ENCODE measurements at places on chromosomes 13 and 19.

DNA sequence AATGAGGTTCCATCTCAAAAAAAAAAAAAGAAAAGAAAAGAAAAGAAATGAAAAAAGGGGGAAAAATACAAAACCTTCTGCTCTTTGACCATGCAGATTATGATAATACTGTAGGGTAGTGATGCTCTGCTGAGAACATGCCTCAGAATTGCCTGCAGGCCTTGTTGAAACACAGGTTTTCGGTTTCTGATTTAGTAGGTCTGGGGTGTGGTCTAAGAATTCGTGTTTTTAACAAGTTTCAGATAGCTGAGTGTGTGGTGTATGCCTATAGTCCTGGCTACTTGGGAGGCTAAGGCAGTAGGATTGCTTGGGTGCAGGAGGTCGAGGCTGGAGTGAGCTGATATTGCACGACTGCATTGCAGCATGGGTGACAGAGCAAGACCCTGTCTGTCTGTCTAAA is 14.9 kb upstream of the CYP2B6 start:
- DNase-seq = no peak

DNA sequence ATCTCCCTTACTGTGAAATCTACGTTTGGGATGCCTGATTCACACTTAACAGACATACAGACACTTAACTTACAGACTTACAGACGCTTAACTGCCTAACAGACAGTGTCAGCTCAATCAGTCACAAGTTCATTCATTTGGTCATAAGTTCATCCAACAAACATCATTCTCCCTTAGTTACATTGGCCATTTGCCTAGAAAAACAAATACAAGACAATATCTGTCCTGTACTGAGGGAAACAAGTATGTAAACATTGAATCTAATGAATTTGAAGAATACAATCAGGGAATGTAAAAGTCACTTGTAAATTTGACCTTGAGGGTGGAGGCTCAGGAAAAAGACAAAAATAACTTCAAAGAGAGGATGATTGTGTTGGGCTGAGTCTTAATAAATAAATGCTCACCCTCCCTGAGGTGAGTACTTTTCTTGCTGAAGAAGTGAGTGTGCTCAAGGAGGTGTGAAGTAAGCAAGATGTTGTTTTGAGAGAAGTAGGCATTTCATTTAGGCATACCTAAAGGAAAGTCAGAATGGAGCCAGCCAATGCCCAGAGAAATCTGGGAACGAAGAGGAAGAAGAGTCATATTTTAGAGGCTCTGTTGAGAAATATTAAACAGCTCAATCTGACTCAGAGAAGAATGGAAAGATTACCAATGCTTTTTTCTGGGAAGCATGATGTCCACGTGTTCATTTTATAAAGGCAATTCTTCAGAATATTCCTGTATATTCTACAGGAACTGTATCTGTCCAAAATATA is 958.4 kb upstream of the SLC10A2 start:
- no peak for DNase-seq

- peak; percentile 59 for DNase-seq
Observed at GRCh38 chr19:45632468-45633196, 6.6 kb downstream of the EML2 start.

- DNase-seq = peak; percentile 85
Observed at GRCh38 chr13:76792731-76793347, 93.4 kb downstream of the KCTD12 start.

- no peak for DNase-seq
Observed at GRCh38 chr13:24122569-24122968, 38.0 kb upstream of the SPATA13 start.

- no peak for DNase-seq
Observed at GRCh38 chr13:112877539-112877938, 91.5 kb upstream of the MCF2L start.

- no peak for DNase-seq
Observed at GRCh38 chr13:25167382-25168174, 4.5 kb downstream of the AMER2 start.

GRCh38 chr13:112510987-112511685 is 76.8 kb downstream of the TUBGCP3 start:
- no peak for DNase-seq

GRCh38 chr13:49395878-49396380 is 47.9 kb downstream of the CAB39L start:
- no peak for DNase-seq

- DNase-seq = peak; percentile 33
Observed at GRCh38 chr19:1651568-1652291, 685 bp downstream of the TCF3 start.

- DNase-seq = peak; percentile 21
Observed at GRCh38 chr13:35818633-35819067, 312.5 kb downstream of the DCLK1 start.

GRCh38 chr19:3095441-3096191 is 1.5 kb downstream of the GNA11 start:
- no peak for DNase-seq

DNA sequence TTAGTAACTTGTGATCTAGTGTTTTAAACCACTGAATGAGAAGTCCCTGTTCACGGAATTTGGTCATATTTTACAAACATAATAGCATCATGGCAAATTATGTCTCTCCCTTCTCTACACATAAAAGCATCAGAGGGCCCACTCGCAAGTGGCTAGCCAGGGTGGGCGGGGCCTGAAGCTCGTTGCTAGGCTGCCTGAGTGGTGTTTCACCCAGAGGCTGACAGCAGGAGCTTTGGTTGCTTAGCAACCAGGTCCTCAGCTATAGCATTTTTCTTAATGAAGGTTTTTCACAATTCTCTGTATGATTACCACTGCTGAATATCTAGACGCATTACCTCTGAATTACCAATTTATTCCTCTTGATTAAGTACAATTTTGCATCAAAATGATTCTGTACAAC is 126.5 kb downstream of the NALCN start:
- DNase-seq = no peak

DNA sequence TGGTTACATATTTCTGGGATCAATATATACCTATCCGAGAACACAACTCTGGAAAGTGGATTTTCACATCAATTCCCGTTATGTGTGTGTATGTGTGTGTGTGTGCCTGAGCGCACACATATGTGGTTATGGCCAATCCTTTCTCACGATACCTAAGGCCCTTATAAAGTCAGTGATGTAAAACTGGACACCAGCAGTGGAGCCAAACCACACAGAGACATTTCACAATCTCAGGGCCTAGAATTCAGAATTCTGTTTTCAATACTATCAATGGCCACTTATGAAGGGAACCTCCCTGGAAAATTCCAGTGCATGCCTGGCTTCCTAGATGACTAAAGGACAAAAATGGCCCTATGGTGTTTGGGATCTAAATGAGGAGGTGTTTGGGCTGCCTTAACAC is 187.3 kb upstream of the UBL3 start:
- no peak for DNase-seq

- DNase-seq = peak; percentile 52
Observed at GRCh38 chr13:77325371-77325980, 1.4 kb downstream of the MYCBP2 start.

DNA sequence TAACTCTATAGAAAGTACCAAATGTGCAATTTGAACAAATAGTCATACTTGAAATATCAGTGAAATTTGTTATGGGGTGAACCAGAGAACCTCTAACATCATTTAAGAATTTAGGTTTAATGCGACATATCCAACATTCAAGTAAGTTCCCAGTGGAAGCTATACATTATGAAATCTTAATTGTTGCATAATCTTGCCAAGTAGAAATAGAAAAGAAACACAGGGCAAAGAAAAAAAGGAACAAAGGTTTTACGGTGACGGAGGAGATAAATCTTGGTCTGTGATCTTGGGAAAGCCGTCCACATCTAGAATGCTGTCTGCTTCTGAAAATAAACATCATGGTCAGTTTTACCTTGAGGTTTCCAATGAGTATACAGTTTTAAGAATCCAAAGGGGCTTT is 445.7 kb downstream of the RFC3 start:
- DNase-seq = peak; percentile 32

- DNase-seq = peak; percentile 36
Observed at GRCh38 chr13:77789376-77789775, 91.9 kb downstream of the SLAIN1 start.

- DNase-seq = peak; percentile 40
Observed at GRCh38 chr13:46124531-46124966, 19.7 kb upstream of the CPB2 start.

- DNase-seq = peak; percentile 3
Observed at GRCh38 chr13:29543230-29544215, 52.0 kb downstream of the SLC7A1 start.

GRCh38 chr19:53424968-53425597 is 6.7 kb upstream of the ZNF761 start:
- DNase-seq = peak; percentile 79

DNA sequence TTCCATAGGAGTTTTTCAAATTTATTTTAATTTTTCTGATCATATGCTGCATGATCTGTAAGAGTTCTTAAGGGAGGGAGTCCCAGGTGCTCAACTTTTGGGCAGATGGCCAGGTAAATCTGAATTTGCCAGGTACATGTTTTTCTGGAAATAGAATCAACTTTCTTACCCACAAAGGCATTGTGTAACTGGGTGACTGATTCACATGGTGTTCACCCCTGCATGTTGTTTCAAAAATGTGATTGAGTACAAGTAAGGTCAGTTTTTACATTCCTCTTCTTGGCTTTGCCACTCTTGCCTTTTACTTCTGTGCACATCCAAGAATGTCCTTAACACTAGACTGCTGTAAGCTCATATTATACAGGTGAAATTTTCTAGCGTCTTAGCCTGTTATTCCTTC is 30.4 kb downstream of the RB1 start:
- DNase-seq = no peak

DNA sequence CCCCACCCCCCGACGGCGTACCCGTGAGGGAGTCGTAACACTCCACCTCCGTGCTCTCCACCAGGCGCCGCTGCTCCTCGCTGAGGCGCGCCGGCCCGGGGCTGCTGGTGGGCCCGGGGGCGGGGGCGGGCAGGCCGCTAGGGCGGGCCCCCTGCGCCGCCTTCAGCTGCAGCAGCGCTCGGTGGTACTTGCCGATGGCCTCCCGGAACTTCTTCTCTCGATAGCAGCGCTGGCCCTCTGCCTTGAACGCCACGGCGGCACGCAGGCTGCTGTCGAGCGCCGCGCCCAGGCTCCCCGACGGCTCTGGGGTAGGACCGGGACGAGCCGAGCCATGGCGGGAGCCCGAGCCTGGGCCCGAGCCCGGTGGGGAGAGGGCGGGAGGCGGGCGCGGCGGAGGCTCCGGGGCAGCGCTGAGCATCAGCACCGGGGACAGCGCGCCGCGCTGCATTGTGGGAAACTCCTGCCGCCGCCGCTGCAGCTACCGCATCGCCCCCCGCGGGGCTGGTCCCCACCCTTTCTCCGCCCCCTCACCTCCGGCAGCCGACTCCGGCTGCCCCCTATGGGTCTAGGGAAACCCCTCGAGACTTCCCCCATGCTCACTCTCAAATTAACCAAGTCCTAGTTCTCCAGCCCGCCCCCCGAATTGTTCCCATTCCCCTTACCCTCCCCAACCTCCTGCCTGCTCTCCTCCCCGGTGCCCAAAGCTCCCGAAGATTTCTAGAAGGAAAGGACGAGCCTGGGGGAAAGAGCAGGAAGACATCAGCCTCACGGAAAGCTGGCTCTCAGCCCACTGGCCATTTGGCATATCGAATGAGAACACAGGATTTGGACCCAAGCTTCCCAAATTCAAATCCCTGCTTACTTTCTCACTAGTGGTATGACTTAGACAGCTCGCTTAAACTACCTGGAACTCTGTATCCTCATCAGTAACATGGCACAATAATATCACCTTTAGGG is at the start of gene TTC9B:
TTC9B (minus strand) TSS at position 451 of the 957 bp plus-strand sequence; CDS start at position 448, 3 bp downstream.
- peak; percentile 16 for DNase-seq

All from suppressor macrophage treated with lipopolysaccharide for 4 hours (primary cell).